Calu3 (cell line): ENCODE measurements at places on chromosomes 11 and 22.
A peak's percentile ranks its signal among the peaks of the same experiment; 100 is the strongest.

- DNase-seq = no peak
These were observed 35.4 kb downstream of the SBF1 start for GRCh38 chr22:50439314-50439870.

DNA sequence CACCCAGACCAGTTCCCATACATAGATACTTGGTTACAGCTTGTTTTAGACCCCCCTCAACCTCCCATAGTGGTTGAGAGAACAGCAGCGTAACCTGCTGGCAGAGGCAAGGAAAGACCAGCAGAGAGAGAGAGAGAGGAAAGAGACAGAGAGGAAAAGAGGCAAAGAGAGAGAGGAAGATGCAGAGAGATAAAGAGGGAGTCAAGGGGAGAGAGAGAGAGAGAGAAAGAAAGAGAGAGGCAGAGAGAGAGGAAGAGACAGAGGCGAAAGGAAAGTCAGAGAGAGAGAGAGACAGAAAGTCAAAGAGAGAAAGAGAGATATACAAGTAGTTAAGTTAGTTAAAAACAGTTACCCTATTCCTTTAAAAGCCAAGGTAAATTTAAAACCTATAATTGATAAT is 52.5 kb downstream of the NEU3 start:
- DNase-seq = no peak

GRCh38 chr11:117979481-117980211 is 6.5 kb upstream of the IL10RA start:
- DNase-seq = no peak

DNA sequence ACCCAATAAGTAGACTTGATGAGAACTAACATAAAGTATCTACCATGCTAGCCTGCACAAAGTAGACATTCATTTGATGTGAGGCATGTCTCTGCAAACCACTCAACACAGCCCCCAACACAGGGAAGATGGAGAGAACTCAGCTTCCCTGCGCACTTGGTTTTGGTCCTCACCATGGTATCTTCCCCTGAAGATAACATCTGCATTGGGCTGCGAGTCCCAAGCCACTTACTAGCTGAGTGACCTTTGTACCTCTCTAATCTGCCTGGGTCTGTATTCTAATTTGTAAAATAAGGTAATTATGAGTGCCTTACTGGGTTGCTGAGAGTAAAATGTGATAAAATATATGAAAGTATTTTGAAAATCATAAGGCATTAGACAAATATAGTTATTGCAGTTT is 30.7 kb downstream of the PPFIA1 start:
- DNase-seq = no peak

DNA sequence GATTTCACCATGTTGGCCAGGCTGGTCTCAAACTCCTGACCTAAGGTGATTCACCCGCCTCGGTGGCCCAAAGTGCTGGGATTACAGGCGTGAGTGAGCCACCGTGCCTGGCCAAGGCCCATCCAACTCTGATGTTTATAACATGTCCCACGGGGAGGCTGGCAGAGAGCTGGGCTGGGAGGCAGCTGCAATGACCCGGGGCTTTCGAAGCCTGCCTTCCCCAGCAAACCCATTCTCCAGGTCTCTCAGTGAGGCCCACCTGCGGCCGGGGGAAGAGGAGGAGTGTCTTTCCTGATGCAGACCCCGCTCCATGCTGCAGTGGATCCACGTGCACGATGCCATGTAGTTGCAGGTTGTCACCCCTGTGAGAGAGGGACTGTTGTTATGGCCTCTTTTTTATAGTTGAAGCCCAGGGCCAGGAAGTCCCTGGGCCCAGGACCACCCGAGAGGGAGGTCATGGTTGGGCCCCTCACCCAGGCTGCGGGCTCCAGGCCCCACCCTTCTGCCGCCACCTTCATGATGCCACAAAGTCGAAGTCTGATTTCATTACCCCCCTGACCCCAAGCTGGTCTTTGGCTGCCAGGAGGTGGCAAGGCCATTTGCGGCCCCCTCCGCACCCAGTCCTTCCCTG is 38.3 kb downstream of the KCNJ4 start:
- DNase-seq = no peak

DNA sequence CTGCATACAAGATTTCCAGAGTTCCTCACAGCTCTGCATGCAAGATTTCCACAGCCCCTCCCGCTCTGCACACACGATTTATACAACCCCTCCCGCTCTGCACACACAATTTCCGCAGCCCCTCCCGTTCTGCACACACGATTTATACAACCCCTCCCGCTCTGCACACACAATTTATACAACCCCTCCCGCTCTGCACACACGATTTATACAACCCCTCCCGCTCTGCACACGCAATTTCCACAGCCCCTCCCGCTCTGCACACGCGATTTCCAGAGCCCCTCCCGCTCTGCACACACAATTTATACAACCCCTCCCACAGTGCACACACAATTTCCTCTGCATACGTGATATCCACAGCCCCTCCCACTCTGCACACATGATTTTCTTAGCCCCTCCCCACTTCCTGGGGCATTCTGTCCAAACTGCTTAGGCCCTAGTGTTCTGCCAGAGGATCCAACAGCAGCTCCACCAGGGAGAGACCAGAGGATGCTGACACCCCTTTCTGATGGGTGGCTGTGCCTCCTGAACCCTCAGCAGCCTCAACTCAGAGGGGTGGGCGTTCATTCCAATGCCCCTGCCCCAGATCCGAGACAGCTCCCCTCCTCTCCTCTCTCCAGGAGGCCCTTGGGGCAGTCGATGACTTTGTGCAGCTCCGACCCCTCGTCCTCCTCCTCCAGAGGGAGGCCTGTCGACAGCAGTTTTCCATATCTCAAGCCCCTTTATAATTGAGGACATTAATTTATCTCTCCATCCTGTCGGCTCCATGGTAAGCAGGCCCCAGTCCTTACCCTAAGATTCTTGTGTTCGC is 671.7 kb downstream of the BRD1 start:
- DNase-seq = no peak

- peak; percentile 20 for DNase-seq
These were observed 670 bp downstream of the RASD2 start for GRCh38 chr22:35541254-35541748.

GRCh38 chr11:112563808-112564207 is 303.1 kb upstream of the PLET1 start:
- no peak for DNase-seq

GRCh38 chr22:30294066-30294465 is 4.8 kb upstream of the CASTOR1 start:
- DNase-seq = no peak

DNA sequence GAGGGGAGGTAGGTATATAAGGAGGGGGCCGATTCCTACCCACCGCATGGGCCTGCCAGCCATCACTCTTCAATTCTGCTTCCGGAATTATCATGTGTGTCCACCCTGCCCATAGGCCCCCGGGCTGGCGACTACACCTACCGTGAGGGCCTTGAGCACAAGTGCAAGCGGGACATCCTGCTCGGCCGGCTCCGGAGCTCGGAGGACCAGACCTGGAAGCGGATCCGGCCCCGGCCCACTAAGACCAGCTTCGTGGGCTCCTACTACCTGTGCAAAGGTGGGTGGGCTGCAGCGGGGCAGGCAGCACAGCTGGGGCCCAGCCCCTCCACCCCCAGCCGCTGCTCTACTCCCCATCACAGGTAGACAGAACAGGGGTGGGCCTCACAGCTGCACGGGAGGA is 38.4 kb upstream of the TEF start:
- DNase-seq = no peak

DNA sequence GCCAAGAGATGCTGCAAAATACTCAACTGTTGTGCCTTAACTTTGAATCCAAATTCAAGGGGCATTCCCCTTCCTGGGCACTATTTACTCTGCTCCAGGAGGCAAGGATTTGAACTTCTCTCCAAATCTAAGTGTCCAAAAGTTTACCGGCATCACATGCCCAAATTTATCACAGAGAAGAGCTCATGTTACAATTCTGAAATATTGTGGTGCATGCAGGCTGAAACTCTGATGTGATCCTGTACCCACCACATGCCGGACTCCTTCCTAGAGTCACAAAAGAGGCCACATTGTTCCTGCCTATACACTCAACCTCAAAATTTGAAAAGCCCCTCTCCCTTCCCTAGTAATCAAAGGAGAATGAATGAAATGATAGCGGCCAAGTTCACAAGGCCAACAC is 1.3 kb downstream of the TRAF6 start:
- DNase-seq = no peak

GRCh38 chr11:109706945-109707344 is 285.0 kb downstream of the C11orf87 start:
- DNase-seq = no peak

DNA sequence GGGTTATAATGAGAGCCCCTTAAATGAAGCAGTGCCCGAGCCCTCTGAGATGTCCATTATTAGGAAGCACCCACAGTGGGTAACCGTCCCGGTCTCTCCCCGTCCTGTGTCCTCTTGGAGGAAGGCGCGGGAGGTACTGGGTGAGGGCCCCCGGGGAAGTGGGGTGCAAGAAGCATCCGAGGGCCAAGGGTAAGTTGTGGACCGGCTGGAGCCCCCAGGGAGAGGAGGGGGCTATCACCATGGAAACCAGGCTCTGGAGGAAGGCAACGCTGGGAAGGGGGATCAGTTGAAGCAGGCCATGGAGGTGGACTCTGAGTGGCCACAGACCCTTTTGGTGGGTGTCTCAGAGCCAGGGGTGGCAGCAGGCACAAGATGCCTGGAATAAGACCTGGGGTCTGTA is 173.6 kb downstream of the ST3GAL4 start:
- no peak for DNase-seq
